Right ventricle myocardium inferior (tissue), 1 donor: ENCODE measurements at places on chromosomes 7 and 10.

GRCh38 chr7:102456327-102456726 lies 8.3 kb downstream of the ALKBH4 start:
- no peak for DNase-seq

GRCh38 chr7:3165681-3166580 lies 122.3 kb upstream of the CARD11 start:
- DNase-seq: no peak

DNA sequence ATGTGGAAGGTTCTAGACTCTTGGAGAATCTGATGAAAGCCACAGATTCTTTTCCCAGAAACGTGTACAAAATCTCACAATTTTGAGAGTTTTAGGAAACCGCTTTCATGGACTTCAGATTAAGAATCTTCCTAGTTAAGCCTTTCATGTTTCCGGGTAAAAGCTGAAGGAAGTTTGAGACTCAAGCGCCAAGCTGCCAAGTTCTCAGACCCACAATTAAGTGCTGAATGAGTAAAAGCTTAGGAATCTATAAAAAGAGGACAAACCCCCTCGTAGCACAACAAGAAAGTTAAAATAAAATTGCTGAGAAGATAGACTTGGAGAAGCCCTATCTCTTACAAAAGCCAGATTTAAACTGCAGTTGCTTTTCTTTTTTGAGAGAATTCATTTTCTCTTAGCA lies 99.6 kb downstream of the ST8SIA6 start:
- DNase-seq: no peak

GRCh38 chr7:4879396-4880081 lies 4.0 kb downstream of the RADIL start:
- DNase-seq: no peak

DNA sequence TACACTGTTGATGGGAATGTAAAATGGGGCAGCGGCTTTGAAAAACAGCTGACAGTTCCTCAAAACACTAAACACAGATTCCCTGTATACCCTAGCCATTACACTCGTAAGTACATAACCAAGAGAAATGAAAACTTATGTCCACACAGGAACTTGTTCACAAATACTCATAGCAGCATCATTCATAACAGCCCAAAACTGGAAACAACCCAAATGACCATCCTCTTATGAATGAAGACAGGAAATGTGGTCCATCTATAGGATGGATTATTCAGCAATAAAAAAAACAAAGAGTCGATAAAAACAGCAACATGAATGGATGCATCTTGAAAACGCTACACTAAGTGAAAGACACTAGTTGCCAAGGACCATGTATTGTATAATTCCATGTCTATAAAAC lies 23.7 kb downstream of the NMT2 start:
- DNase-seq: no peak

- DNase-seq: no peak
Measured at GRCh38 chr10:123377883-123378282, 223.7 kb downstream of the BUB3 start.

GRCh38 chr10:124705817-124706461 lies 38.2 kb downstream of the FAM53B start:
- DNase-seq: peak; percentile 14

DNA sequence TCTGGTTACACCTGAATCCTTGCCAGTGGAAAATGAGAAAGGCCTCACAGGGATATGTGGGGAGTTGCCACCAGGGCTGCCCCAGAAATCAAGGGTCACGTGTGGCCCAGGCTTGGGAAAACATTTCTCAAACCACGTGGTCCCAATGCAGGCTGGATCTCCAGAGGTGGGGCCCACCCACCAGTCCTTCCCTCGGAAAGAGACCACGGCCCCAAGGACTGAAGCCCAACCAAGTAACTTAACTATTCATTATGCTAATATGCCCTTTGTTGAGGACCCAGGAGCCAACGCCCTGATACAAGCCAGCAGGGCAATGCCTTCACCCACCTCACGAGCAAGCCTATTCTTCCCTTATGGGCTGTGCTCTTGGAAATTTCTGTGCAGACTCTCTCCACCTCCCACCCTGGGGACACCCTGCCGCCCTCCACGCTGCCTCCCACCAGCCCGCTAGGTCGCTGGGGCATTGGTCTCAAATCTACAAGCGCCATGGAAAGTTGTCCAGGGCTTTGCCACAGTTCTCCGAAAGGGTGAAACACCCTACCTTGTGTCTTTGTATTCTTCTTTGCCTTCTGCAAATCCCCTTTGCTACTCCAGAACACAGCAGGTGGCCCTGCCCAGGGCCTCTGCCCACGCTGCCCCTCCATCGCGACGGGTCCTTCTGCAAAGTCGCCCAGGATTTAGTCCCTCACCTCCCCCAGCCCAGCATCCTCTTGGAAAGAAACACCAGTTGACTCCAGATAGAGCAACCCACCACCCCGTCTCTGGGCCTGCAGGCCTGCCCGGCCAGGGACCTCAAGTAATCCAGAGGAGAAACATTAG lies 8.8 kb downstream of the TNS3 start:
- no peak for DNase-seq

- DNase-seq: no peak
Measured at GRCh38 chr10:127016331-127016730, 111.1 kb downstream of the DOCK1 start.

DNA sequence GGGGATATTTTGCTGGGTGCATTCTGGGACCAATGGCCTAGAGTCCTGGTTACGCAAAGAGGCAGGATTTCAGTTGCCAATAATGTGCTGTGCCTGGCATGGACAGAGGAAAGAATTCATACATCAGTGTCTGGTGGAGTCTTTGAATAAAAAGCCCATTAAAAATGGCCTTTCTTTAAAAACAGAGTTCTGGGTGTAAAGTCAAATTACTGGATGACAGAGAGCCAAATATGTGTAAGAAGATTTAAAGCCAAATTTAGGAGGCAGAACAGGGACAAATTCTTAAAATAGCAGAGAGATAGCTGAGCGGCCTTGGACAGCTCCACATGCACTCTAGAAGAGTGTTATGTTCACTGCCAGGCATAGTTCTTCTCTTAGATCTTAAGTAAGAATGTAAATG lies 60.8 kb upstream of the MEOX2 start:
- no peak for DNase-seq
